ENCODE measurements at places on chromosomes 2 and 18. TPM values are rescaled to one million over a fixed set of nuclear protein-coding genes. Genes with fewer than 3 reads are reported as not detected.

DNA sequence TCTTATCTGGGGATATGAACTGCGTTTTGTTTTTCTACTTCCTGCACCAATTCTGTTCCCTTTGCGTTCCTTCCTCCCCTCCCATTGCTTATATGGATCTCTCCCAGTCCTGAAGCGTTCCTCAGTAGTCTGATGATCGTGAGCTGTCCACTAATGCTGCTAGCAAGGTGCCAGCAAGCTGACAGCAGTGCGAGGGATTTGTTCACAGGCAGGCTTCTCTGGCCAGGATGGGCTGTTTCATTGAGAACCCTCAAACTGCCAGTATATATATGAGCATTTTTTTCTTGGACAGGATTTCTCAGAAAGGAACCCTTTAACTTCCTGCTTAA lies 40.1 kb downstream of the GTF3C3 start:
- peak; percentile 25 for DNase-seq

DNA sequence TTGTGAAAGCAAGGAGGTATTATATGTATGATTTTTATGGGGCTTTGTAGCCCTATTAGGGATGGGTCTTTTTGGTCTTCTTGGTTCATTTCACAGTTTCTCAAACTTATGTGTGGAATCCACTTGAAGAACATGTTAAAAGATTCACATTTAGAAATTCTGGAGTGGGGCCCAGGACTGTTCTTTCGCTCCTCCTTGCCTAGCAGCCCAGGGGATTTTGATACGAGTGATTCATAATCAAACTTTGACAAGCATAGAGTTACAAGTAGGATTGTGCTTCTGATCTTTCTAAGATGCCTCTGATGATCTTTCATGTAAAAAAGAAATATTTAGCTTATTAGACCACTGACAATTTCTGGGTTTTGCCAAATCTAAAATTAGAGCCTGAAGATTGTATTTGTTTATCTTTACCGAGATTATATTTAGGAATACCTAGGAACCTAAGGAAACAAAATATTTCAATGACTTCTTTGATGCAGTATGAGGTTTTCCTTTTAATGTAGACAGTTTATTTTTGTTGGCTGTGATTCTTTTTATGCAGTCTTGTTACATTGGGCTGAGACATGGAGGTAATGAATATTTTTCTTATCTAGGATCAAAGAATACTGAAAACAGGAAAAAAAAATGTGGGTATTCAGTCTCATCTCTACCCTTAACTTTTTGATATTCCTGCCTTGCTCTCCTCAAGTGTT lies 324.0 kb downstream of the PARD3B start:
- DNase-seq, result no peak

DNA sequence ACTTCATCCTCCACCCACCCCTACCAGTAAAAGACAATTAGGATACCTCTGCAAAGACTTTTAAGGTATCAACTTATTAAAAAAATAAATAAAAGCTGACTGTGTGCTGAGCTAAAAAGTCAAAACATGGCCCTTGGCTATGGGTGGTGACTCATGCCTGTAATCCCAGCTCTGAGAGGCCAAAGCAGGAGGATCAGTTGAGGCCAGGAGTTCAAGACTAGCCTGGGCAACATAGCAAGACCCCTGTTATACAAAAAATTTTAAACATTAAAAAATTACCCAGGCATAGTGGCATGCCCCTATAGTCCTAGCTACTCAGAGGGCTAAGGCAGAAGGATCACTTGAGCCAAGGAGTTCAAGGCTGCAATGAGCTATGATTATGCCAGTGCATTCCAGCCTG lies 297.4 kb upstream of the FBXO11 start:
- DNase-seq, result no peak

DNA sequence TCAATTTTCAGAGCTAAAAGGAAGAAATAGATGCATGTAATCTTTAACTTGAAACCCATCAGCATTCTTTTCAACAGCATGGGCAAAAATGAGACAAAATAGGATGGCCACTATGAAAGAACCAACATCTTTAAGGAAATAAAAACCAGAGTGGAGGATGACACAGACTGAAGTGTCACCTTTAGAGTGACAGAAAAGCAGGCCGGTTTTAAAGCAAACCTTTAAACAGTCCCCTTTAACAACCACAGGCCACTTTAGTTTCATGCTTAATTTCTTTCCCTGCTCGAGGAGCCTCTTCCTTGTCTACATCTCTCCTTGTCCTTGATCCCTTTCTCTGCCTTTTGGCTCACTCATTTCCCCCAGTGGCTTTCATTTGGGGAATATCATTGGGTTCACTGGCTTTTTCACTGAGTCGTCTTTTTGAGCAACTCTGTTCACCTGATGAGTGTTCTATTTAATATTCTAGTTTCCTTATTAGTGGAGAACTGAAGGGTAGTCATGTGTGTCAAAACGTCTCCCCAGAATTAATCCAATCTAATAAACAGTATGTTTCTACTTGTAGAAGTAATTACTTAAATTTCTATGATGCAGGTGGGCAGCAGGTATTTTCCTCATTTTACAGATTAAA lies 72.5 kb downstream of the DOCK10 start:
- DNase-seq, result no peak

DNA sequence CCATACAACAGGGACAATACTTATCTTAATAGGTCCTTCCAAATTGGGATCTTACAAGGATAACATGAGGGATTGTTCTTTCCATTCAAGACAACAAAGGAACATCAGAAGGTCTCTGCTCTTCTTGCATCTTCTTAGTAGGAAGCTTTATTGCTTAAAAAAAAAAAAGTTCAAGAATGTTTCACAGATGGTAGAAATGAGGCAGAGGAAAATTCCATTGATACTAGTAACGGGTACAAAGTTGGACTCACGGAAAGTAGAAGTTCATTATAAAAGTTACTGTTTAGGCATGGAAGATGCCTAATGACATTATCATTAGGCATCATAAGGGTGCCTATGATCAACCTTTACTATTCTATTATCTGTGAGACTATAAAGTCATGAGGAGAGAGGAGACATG lies 136.2 kb downstream of the LAMA3 start:
- no peak for DNase-seq

DNA sequence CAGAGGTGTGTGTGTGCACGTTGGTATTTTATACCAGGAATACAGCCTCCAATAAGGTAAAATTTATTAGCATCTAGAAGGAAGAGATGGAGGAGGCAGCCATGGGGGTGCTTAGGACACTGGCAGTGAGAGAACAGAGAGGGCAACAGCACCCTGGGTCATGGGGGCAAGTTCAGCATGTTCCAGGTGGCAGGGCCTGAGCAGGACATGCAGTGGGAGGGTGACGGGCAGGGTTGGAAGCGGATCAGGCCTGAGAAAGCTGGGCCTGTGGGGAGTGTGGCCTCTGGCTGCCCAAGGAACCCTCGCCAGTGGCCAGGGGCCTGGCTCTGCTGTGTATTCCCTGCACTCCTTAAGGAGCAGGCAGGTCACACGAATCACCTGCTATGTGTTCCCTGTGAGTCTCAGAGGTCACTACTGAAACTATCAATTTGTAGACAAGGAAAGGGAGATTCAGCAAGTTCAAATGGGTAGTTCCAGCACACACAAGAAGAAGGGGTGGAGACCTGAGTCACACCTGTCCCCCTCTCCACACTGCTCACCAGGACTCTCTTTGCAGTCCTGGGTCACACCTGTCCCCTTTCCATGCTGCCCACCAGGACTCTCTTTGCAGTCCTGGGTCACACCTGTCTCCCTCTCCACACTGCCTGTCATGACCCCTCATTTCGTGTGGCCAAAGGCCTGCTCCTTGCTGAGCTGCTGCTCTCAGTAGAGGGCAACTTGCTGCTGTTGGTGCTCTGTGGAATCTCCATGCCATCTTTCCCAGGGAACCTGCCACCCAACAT lies 463.9 kb upstream of the HS6ST1 start:
- peak; percentile 68 for DNase-seq

- no peak for DNase-seq
Measured at GRCh38 chr2:75454241-75454620, 106.5 kb downstream of the EVA1A start.

- DNase-seq, result no peak
Measured at GRCh38 chr2:240439698-240440151, 4.3 kb downstream of the GPC1 start.

DNA sequence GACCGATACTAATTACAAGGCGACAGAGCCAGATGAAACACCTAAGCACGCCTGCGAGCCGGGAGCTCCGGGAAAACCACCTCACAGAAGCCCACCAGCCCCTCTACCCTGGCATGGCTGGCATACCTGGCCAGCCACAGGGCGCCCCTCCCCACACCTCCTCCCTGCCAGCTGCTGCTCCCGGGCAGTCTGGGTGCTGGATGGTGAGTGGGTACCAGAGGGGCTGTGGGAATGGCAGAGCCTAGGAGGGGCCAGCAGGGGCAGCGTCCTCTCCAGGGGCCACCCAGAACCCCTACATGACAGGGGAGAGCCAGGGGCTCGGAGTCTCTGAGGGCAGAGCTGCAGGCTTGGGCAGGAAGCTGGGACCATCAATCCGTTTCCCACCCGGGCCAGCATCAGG lies 58.7 kb upstream of the GPC1 start:
- DNase-seq, result no peak

DNA sequence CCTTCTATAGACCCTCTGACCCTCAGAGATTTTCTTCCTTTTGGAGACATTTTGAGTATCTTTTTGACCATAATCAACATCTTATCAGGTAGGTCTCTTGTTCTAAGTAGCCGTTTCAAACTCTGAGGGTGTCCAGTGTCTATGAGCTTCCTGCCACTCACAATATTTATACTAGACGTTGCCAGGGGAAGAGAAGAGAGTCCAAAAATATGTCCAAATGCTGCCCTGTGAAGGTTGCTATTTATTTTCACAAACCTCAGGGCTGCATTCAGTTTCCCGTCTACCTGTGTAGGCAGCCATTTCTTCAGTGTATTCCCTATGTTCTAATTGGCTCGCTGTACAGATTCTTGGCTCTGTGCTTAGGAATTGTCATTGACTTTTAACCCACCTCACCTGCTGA lies 986 bp upstream of the DSG1 start:
- DNase-seq, result no peak

DNA sequence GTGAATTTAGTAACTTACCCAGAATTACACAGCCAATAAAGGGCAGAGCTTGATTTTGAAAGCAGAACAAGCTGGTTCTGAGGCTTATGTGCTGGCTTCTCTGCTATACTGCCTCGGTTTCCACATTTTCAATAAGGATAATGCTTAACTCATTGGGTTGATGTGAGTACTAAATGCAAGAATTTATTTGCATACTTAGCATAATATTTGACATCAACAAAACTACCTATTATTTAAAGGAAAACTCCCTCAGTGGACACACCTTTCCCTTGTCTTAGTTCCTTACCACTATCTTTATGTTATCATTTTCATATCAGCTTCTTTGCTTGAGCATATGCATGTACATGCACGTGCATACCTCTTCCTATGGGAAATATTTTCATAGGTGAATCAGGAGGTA lies 3.0 kb upstream of the TGFA start:
- no peak for DNase-seq

DNA sequence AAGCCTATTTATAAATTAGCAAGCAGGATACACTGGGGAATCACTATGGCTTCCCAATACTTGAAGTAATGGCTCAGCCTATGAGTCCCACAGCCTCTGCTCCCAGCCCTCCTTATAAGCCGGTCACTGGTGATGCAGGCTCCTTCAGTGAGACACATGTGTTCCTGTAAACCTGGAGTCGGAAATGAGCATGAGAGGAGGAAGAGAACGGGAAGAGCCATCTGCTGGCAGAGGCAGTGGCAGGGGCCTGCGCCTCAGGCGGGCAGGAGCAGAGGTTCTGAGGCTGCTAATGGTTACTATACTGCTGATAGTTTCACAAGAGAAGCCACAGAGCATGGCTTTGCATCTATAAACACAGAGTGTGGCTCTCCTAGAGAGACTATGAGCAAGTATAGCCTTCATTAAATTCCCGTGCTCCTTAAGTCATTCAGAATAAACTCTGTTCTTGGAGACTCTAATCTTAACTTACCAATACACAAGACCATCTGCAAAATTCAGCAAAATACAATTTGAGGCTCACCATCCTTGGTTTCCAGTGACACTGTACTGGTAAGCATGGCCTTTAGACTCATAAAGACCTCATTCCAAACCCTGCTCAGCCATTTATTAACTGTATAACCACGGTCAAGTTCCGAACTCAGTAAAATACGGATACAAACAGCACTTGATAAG lies 63.3 kb downstream of the FBXO15 start:
- DNase-seq, result no peak

Gene RAMP1
- total RNA-seq, result 19.1 TPM

All from lower leg skin (tissue), 4 donors.